Astrocyte (in vitro differentiated cells and primary cell): ENCODE measurements at places on chromosomes 2 and 18.

GRCh38 chr2:57943315-57943714 is 103.3 kb upstream of the VRK2 start:
- peak; percentile 3 for DNase-seq

DNA sequence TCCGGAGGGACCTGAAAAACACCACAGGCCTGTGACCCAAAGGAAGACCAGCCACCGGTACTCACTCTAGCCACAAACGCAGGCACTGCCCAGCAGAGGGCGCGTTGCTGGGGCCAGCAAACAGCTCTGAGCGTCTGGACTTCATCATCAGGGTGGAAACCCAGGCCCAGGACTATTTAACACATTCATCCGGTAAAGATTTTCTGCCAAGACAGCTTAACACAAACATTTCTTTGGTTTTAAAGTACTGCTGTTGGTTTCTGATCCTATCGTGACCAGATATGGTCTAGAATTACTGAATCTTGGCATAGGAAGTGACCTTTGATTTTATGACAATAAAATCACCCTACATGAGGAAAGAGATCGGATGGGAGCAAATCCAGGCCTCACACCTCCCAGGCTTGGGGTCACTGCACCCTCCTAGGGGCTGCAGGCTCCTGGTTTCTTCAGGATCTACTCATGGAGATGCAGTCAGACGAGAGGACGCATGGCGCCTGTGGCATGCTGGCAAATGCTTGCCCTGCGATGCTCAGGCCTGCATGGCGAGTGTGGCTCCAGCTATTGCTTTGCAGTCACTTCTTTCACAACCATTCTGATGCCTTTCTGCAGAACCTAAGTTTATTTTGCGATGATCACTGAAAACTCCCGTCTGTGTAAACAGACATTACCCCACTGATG is 130.4 kb downstream of the COL4A4 start:
- peak; percentile 12 for DNase-seq

DNA sequence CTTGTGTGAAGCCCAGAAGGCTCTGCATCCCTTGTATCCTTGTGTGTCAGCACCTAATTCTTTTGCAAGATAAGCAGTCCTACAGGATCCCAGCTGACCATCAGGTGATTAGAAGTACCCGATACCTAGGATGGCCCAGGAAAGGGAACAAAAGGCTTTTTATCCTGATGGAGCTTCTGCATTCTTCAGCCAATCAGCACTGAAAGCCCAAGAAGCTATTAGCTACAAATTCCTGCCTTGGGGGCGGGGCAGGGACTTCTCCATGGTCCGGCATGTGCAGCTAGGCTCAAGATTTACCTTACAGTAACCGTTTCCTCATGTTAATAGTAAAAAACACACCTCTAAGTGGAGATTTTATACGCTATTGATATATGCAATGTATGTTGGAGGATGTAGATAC is 264.6 kb upstream of the THUMPD2 start:
- DNase-seq = no peak

GRCh38 chr18:34857320-34857719 is 147.2 kb downstream of the DTNA start:
- no peak for DNase-seq

- DNase-seq = peak; percentile 83
These were observed 57.1 kb downstream of the CAVIN2 start for GRCh38 chr2:191789796-191790195.

DNA sequence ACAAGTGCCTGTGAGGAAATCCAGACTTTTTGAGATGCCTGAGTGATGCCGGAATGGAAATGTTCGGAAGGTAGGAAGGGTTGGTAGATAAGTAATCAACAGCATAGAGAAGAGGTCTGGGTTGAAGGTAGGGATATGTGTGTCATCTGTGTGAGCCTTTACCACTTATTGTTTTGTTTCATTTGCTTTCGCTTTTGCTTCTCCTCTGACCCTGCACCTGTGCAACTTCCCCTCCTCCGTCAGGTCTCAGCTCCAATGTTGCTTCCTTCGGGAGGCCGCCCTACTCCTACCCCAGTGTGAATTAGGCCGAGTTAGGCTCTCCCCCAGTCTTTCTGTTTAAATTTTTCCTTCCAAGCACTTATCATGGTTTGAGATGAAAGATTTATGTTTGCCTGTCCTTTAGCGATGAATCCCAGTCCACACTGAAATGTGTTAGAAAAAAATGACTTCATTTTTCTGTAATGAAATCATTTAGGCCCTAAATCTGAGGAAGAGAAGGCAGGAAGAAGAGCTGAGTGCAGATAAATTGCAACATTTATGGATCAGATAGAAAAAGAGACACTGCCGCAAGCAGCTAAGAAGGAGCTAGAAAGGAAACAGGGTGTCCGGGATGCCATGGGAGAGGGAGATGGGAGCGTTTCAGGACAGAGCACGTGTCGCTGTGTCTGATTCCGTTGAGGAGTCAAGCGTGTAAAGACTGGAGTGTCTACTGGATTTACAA is 139.6 kb upstream of the PELI1 start:
- DNase-seq = no peak

- DNase-seq = no peak
These were observed 30.0 kb upstream of the BMP10 start for GRCh38 chr2:68901199-68901514.
